WERI-Rb-1 (cell line): ENCODE measurements at places on chromosomes 3 and 15.

GRCh38 chr3:157786211-157786610 is 283.0 kb upstream of the VEPH1 start:
- no peak for DNase-seq

DNA sequence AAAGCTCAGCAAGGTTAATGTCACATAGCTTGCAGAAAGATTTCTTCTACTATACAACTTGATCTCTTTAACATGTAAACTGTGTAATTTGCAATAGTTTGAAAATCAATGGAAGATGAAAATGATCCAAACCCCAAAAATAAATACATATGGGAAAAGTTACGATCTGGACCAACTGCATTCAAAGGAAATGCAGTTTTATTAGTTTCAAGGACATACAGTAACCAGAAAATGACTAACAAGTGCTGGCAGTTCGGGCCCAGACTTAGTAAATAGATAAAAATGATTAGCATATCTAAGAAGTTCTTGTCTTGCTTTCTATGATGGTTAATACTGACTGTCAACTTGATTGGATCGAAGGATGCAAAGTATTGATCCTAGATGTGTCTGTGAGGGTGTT is 37.3 kb upstream of the LEKR1 start:
- no peak for DNase-seq

- DNase-seq = no peak
These were observed 44.5 kb upstream of the SLCO2A1 start for GRCh38 chr3:134074001-134074789.

DNA sequence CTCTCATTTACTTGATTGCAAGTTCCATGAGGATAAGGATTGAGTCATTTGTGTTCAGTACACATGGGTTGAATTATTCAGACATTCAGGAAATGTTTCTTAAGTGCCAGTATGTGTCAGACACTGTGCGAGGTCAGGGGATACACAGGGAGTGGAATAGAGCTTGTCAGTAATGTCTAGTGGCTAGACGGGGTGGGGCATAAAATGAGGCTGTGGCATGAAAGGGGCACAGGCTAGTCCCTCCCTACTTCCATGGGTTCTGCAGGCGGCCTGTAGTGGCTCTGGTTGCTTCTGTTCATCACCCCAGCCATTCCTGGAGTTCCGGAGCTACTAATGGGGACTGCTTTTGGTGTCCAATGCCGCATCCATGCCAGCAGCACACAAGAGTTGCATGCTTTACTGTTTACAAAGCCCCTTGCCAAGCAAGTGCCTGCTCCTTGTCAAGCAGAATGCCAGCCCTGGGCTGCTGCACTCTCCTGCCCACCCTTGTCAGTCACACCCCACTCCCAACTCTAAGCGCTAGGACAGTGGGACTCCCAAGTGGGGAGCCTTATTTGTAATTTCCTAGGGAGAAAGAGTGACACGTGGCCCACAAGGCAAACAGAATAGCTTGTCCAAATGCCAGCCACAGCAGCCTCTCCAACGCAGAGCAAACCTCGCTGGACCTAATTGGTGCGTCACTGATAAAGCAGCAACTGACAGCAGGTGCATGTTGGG is 70.8 kb downstream of the RAB11A start:
- DNase-seq = no peak

DNA sequence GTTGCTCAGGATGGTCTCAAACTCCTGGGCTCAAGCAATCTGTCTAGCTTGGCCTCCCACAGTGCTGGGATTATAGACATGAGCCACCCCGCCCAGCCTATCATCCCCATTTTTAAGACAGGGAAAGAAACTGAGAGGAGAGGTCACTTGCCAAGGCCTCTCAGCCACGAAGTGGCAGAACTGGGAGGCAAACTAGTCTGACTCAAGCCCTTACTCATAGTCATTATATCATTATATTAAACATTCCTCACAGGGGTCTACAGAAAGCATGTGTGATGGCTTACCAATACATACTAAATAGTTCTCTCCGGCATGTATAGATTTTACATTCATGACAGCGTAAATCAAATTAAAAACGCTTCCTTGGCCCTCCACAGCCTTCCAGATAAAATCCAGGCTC is 62.0 kb upstream of the ZBTB38 start:
- no peak for DNase-seq

GRCh38 chr3:189027626-189028155 is 144.1 kb upstream of the TPRG1 start:
- DNase-seq = no peak

- DNase-seq = peak; percentile 64
These were observed 247.1 kb upstream of the LMCD1 start for GRCh38 chr3:8254489-8254888.

DNA sequence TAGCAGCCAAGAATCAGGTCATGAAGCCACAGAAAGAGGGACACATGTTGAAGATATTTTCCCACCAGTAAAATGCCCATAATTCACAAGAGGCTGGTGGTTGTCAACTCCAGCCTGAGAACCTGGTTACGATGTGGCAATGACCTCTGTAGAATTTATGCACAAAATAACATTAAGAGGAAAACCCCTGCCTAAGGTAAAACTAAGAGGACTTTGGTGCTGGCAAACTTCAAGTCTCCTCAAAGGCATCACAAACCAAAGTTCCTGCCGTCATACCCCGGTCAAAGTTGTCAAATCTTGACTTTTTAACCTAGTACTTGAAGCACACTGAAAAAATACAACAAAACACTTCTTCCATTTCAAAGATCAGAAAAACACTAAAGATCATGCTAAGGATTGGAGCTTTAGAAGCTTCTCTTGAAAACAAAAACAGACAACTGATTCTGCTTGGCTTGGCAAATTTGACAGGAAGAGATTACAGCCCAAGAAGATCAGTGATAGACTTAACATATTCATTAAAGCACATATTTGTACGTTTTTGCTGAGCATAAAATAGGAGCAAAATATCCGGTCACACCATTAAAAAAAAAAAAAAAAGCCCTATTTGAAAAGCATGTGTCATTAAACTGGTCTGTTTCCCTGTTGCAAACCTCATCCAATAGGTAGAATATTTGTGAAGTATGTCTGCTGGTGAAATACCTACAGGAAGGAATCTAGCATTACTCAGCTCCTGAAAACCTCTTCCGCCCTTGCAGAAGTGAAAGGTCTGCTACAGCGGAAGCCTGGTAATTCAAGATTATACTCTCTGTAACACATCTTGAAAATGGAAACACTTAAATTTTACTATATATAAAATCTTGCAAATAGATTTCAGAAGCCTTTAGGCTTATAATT is 22.8 kb downstream of the EIF4E3 start:
- DNase-seq = no peak
